ENCODE measurements at places on chromosomes 16 and 17.

DNA sequence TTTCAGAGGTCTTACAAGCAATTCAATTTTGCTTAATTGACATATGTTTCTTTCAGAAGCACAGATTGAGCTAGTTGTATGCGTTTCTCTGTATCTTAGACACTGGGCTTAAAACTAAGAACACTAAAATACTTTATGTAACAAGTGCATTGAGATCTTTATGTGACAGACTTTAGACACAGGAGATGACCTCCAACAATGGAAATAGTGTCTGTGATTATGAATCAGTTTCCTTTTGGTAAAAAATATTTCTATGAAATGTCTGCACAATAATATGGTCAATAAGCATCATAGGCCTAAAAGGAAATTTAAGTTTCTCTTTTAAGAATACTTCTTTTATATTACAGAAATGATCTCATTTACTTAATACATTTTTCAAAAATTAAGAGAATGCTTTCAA is 153.2 kb downstream of the SKAP1 start:
- peak; percentile 22 for DNase-seq
- no peak overlapping the region for H3K27ac ChIP-seq
- no peaks in the 10 kb centered on the region for H3K36me3 ChIP-seq
- H3K4me1 ChIP-seq: peaks cover 5% of the 10 kb centered on the region

- no peak for DNase-seq
- no peaks in the 10 kb centered on the region for H3K4me1 ChIP-seq
- no peaks in the 10 kb centered on the region for H3K36me3 ChIP-seq
- no peaks in the 10 kb centered on the region for H3K27me3 ChIP-seq
Measured at GRCh38 chr16:10868104-10868595, 8.9 kb upstream of the CIITA start.

DNA sequence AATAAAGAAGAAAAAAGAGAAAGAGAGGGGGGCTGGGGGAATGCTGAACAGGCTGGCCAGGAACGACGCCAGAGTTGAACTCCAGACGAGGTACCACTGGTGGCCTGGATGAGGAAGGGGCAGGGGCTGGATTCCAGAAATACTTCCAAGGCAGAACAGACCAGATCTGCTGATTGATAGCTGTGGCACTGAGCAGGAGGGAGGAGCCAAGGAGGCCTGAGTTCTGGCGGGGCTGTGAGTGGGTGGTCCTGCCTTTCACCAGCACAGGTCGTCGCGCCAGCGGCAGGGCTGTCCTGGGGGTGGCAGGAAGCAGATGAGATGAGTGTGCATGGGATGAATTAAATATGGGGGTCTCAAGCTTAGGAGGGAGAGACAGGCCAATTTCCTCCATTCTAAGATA is 5.5 kb downstream of the CCDC42 start:
- H3K36me3 ChIP-seq: no peaks in the 10 kb centered on the region
- no peak for DNase-seq
- no peak overlapping the region for H3K27ac ChIP-seq
- no peak overlapping the region for H3K4me3 ChIP-seq
- no peaks in the 10 kb centered on the region for H3K4me1 ChIP-seq
- peaks cover 6% of the 10 kb centered on the region for H3K27me3 ChIP-seq

- no peak overlapping the region for H3K4me3 ChIP-seq
- H3K4me1 ChIP-seq: peaks cover 13% of the 10 kb centered on the region
- H3K27ac ChIP-seq: no peak overlapping the region
- H3K36me3 ChIP-seq: no peaks in the 10 kb centered on the region
Measured at GRCh38 chr17:77444984-77445759, 304.4 kb downstream of the SEC14L1 start.

Data from endothelial cell of umbilical vein (primary cell).